ENCODE measurements at places on chromosomes 3 and 15.

DNA sequence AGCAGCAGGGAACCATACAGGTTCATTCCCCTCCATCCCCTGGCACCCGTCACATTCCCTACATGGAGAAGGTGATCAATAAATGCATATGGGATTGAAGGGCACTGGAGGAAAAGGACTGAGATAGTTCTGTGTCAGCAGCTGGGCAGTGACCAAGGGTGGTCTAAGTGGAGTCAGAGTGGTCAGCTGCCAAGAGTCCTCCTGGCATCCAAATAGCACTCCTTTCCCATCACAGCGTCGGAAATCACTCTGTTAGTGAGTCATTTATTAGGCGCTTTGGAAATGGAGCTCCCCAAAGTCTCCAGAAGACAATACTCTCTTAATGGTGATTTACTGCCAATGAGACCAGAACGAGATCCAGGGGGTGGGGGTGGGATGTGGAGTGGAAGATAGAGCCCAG lies 6.8 kb upstream of the TRH start:
- DNase-seq = no peak

- no peak for DNase-seq
Measured at GRCh38 chr3:194612221-194612620, 21.0 kb downstream of the TMEM44 start.

- DNase-seq = no peak
Measured at GRCh38 chr15:77596821-77597803, 35.6 kb downstream of the LINGO1 start.

DNA sequence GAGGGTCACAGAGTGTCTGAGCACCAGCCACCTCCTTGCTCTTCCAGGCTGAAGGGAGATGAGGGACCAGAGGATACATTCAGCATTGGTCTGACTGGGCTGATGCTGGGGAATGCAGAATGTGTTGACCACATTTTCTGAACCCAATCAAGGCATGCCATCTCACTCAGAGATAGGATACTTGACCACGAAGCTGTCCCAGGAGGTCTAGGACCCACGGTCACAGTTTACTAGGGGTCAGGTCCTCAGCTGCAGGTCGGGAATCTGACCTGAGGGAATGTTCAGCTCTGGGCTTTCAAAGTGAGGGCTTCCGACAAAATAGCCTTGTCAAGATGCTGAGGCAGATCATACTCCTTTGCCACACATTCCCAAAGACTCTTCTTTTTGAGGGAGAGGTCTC lies 19.6 kb downstream of the PLA2G4E start:
- DNase-seq = no peak

- no peak for DNase-seq
Measured at GRCh38 chr3:123869165-123869564, 15.0 kb downstream of the MYLK start.

DNA sequence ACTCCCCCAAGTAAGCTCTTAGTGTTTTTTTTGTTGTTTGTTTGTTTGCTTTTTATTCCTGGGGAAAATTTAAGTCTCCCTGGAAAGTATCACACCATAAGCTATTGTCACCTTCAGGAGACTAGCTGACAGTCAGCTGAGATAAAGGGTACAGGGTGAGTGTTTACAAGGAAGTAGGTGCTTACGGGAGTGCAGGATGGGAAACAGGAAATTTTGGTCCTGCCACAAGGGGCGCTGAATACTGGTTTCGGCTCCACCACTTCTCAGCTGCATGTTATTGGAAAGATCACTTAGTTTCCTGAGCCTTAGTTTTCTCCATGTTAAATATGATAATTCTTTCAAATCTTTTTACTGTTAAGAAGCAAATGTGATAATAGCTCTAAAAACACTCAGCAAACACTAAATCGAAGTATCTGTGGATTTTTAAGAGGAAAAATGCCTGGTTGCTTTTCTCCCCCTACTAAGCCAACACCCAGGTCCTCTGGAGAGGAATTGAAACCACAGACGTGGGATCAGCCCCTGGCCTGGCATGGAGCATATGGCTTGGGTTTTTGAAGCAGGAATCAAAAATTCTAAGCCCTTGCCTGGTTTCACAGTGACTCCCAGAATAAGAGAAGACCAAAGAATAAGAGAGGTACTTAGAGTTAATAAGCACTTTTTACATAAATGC lies 90.7 kb downstream of the SCN11A start:
- peak; percentile 21 for DNase-seq

GRCh38 chr15:57694279-57694678 lies 12.2 kb upstream of the POLR2M start:
- no peak for DNase-seq

DNA sequence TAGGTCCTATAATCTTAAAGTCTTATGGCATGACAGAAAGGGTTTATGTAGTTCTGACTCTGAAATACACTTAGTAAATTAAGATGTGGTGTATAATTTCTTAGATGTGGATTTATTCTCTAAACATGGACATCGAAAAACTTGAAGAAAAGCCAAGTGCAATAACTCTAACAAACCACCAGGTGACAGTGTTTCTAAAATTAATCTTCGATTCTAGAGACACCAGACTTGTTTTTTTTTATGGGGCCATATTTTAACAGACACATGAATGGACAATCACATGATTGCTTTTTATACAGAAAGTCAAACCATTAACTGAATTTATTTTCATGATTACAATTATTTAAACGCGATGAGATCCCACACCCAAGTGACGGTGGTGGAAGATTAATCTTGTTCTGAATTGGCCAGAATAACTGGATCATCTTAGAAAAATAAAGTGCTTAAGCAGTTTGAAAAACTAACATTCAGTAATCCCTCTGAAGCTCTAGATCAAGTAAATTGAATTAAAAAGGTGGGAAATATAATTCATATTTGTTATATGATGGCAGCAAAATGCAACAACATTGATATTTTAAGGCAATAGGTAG lies 305.1 kb downstream of the LSAMP start:
- no peak for DNase-seq
